ENCODE measurements at places on chromosomes 7 and 10.

GRCh38 chr7:4805110-4805983 is 29.9 kb downstream of the AP5Z1 start:
- DNase-seq: no peak

DNA sequence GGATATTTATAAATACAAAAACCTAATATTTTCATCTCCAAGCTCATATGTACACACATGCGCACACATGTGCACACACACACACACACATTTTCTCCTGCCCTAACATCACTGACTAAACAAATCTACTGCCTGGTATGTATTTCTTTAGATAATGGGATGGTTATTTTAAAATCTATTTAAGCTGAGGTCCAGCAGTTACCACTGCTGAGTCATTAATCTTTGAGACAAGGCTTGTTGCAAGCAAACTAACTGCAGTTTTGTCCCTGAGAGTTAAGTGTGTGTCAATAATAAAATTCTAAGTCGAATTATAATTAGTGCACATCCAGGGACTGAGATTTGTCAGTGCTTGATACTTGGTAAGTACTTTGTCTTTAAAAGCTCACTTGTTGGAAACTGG is 135.1 kb downstream of the VPS50 start:
- no peak for DNase-seq

- no peak for DNase-seq
Observed at GRCh38 chr10:624312-624604, 65.2 kb downstream of the DIP2C start.

- no peak for DNase-seq
Observed at GRCh38 chr7:120052884-120053382, 220.0 kb upstream of the KCND2 start.

GRCh38 chr10:76040107-76040829 is 608.8 kb downstream of the LRMDA start:
- DNase-seq: no peak
